ENCODE measurements at places on chromosomes 11 and 22. TPM values are rescaled to one million over a fixed set of nuclear protein-coding genes. Genes with fewer than 3 reads are reported as not detected.

The MB gene
- not detected for total RNA-seq

The TBRG1 gene
- total RNA-seq, result 16.7 TPM

The TUB gene
- total RNA-seq, result 1.4 TPM

The OR5B17 gene
- total RNA-seq, result not detected

The TCF20 gene
- total RNA-seq, result 15.1 TPM

The TRIM49 gene
- not detected for total RNA-seq

The NLRP10 gene
- total RNA-seq, result not detected

The SLC1A2 gene
- total RNA-seq, result not detected

The ATG2A gene
- 13.5 TPM for total RNA-seq

The INSC gene
- under 0.01 TPM for total RNA-seq

The KDM4D gene
- 0.39 TPM for total RNA-seq

The SPTBN2 gene
- total RNA-seq, result 22.6 TPM

The TRIM34 gene
- total RNA-seq, result 8.1 TPM

The CXCR5 gene
- not detected for total RNA-seq

The NCAM1 gene
- total RNA-seq, result 4.2 TPM

The TEX54 gene
- not detected for total RNA-seq

The CCDC116 gene
- total RNA-seq, result 0.13 TPM

The BTBD18 gene
- not detected for total RNA-seq

The VWCE gene
- 3.3 TPM for total RNA-seq

The MIF gene
- 256 TPM for total RNA-seq

The CRYBB2 gene
- total RNA-seq, result not detected

The GAL gene
- 0.76 TPM for total RNA-seq

The FADS2 gene
- total RNA-seq, result 57.7 TPM

The MMP10 gene
- total RNA-seq, result 3.5 TPM

The ANO5 gene
- total RNA-seq, result under 0.01 TPM

The VEGFB gene
- 7.7 TPM for total RNA-seq

The C11orf91 gene
- not detected for total RNA-seq

The FAM89B gene
- 12.2 TPM for total RNA-seq

The LRRN4CL gene
- total RNA-seq, result 0.51 TPM

The VSIG10L2 gene
- not detected for total RNA-seq

The SPDYC gene
- total RNA-seq, result not detected

The TRIM48 gene
- total RNA-seq, result not detected

The PRG2 gene
- not detected for total RNA-seq

The PELI3 gene
- 5.9 TPM for total RNA-seq

The ELFN2 gene
- total RNA-seq, result under 0.01 TPM

The CNGA4 gene
- total RNA-seq, result not detected

The LRRC56 gene
- 0.26 TPM for total RNA-seq

The CRY2 gene
- total RNA-seq, result 4.5 TPM

The CNIH2 gene
- 0.25 TPM for total RNA-seq

The DDTL gene
- 5.2 TPM for total RNA-seq

The H19 gene
- 162 TPM for total RNA-seq

The ZNF214 gene
- 0.38 TPM for total RNA-seq

The MYO18B gene
- under 0.01 TPM for total RNA-seq

The BRSK2 gene
- 0.38 TPM for total RNA-seq

The SEPTIN5 gene
- 42.1 TPM for total RNA-seq

The SCGB1D2 gene
- not detected for total RNA-seq

The OR5D16 gene
- not detected for total RNA-seq

The KCNK4 gene
- total RNA-seq, result not detected

The LSP1 gene
- under 0.01 TPM for total RNA-seq

The C11orf21 gene
- total RNA-seq, result not detected

The KCNK7 gene
- 0.13 TPM for total RNA-seq

The OR51B4 gene
- total RNA-seq, result not detected

The MICAL2 gene
- 79.6 TPM for total RNA-seq

The SCN4B gene
- under 0.01 TPM for total RNA-seq

The USP2 gene
- total RNA-seq, result 0.25 TPM
